ENCODE measurements at places on chromosomes 7 and 10.
A peak's percentile ranks its signal among the peaks of the same experiment; 100 is the strongest.

- no peak for DNase-seq
These were observed 31.9 kb downstream of the NUP42 start for GRCh38 chr7:23213755-23214154.

- DNase-seq: no peak
These were observed 9.5 kb upstream of the SEM1 start for GRCh38 chr7:96719164-96719563.

GRCh38 chr10:28569506-28570159 is 36.7 kb downstream of the WAC start:
- no peak for DNase-seq

- no peak for DNase-seq
These were observed 37.4 kb upstream of the YAE1 start for GRCh38 chr7:39528849-39529248.

- DNase-seq: no peak
These were observed 119.3 kb upstream of the TCERG1L start for GRCh38 chr10:131430716-131431412.

DNA sequence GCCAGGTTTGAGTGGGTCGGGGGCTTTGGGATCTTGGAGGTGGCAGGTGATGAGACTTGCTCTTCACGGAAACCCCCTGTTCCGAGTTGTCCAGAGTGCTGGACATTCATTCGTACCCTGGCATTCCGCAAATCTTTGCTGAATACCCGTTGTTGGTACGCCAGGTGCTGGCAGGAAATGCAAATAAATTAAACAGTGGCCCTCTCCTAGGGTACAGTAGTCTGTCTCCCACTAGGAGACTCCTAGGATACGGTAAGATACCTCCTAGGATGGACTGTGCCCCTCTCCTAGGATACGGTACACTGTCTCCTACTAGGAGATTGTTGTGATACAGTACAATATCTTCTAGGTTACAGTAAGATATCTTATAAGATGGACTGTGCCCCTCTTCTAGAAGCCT is 544 bp downstream of the SEC23IP start:
- DNase-seq: no peak

GRCh38 chr10:74855027-74855426 is 28.6 kb downstream of the KAT6B start:
- DNase-seq: no peak

GRCh38 chr7:158976468-158976848 is 120.1 kb downstream of the DYNC2I1 start:
- no peak for DNase-seq

DNA sequence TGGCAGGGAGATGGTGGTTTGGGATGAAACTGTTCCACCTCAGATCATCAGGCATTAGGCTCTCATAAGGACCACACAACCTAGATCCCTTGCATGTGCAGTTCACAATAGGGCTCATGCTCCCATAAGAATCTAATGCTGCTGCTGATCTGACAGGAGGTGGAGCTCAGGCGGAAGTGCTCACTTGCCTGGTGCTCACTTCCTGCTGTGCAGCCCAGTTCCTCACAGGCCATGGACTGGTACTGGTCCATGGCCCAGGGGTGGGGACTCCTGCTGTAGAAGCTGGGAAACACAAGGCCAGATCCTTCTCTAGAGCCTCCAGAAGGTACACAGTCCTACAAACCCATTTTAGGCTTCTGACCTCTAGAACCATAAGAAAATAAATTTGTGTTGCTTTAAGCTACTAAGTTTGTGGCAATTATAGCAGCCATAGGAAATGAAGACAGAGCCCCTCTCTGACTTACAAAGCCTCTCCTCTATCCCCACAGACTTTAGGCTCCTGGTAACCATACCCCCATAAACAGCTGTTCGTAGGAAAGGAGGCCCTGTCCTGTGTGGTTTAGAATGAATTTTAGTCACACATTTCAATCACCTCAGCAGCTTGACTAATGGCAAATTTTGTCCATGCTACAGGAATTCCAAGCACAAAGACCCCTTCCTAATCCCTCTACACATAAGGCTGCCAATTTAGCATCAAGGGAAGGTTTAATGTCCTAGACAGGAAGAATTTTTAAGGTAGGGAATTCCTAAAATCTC is 206.1 kb upstream of the PHYHIPL start:
- DNase-seq: no peak

DNA sequence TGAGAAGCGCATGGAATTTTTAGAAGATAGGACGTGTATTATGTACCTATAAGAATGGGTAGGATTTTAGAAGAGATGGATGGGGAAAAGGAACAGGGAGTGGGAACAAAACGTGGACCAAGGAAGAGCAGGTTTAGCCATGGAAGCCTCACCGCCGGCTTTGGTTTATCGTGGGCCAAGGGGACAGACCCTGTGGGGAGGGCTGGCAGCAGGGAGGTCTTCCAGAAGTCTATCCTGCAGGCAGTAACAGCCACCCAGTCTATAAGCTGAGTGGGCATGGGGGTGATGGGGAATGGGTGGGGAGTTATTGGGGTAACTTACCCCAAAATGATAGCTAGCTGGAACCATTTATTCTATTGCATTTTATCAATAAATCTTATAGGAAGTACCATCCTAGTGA is 44.9 kb downstream of the IKZF1 start:
- DNase-seq: no peak

DNA sequence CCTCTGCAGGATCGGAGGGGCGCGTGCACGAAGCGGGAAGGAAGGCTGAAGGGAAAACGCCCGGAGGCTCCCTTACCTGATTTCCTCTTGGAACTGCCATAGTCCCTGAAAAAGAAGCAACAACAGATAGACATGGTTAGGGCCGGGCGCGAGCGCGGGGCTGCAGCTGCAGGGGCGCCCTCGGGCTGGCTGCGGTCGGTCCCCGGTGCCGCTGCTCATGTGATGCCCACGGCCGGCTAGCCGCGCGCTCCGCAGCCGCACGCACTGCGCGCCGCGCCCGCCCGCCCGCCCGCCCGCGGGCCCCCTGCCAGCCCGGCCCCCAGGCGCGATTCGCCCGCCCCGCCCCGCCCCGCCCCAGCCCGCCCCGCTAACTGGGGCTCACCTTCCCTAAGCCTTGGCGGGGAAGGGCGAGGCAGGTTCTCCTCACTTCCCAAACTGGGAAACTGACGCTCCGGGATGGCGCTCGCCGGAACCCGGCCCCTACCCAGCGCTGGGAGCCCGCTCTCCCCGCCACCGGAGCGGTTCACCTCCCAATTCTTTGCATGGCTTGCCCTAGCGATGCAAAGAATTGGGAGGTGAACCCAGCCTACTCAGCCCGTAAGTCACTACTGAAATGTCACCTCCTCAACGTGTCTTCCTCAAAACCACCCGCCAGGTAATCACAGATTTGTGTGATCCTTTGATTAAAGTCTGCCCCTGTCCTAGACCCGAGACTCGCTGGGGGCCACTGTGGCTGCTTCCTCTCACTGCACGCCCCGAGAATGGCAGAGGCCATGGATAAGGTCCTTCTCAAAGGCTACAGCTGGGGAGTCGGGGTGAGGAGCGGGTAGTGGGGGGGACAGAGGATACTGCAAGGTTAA is 162.2 kb downstream of the SH3PXD2A start:
- no peak for DNase-seq

GRCh38 chr7:91357379-91357778 is 93.1 kb downstream of the FZD1 start:
- DNase-seq: no peak

GRCh38 chr10:35394411-35394851 is 58.1 kb downstream of the CCNY start:
- DNase-seq: no peak

GRCh38 chr10:28328346-28328745 is 25.5 kb upstream of the MPP7 start:
- DNase-seq: no peak

DNA sequence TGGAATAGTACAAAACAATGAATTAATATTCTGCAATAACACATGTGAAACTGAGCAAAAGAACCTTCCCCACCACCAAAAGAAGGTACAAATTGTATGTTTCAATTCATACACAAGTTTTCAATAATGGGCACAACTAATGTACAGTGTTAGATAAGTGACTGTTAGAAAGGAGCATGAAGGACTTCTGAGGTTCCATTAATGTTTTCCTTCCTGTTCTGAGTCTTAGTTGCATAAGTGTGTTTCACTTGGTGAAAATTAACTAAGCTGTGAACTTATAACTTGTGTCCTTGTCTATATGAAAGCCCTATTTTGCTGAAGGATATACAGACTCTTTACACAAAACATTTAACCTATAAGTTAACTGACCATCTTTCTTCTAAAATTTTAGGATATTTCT is 8.2 kb downstream of the GSAP start:
- no peak for DNase-seq

- no peak for DNase-seq
These were observed 86.3 kb downstream of the RNF216 start for GRCh38 chr7:5694912-5695726.

- DNase-seq: no peak
These were observed 65.8 kb downstream of the PIP4K2A start for GRCh38 chr10:22648547-22648961.

GRCh38 chr7:26439521-26440232 is 148.0 kb downstream of the SNX10 start:
- DNase-seq: no peak

DNA sequence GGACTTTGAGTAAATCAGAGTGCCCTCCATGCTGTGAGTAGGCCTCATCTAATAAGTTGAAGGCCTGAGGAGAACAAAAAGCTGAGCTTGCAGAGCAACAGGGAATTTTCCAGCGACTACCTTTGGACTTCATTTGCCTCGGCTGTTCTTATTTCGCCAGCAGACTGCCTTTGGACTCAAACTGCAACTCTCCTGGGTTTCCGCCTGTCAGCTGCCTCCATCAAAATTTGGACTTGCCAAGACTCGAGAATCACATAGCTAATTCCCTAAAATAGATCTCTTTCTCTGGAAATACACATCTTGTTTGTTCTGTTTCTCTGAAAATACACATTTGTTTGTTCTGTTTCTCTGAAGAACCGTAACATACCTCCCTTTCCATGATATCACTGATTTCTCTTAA is 93.8 kb downstream of the ITGB8 start:
- DNase-seq: no peak

- DNase-seq: peak; percentile 52
These were observed 94.0 kb downstream of the ADARB2 start for GRCh38 chr10:1643161-1643907.

DNA sequence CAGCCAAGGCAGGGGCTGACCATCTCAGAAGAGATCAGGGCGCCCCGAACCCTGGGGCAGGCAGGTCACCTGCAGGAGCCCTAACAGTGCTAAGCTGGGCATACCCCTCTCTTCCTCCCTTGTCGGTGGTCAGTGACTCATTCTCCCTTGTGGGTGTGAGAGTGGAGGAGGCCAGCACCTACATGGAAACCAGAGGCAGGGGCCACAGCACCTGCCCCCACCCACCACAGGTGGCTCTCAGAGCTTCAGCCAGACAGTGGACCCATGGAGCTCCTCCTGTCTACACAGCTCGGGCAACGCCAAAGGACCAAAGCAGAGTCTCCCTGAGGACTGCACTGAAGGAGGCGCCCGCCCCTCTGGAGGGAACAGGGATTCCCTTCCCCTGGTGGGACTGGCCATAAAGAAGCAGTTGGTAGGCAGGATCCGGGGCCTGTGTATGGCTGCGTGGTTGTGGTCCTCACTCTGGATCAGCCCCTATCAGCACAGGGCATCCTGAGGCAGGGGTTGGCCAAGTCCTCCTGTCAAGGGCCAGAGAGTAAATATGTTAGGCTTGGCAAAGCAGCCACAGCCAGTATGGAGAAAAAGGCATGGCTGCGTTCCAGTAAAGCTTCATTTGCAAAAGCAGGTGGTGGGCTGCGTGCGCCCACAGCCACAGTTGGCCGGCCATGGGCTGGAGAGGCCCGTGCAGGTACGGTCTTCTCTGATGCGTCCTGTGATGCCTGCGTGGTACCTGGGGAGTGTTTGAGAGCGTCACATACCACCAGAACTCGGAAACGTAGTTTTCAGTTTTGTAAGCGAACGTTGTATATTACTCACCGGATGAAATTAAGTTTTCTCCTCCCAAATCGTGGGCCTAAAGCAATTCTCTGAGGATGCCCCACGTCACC is 198.2 kb downstream of the EBF3 start:
- DNase-seq: no peak

- no peak for DNase-seq
These were observed 176.2 kb downstream of the PTPRN2 start for GRCh38 chr7:158411232-158411950.

Data from iPS DF 6.9 (cell line).